NCI-H524 treated with DMSO at 0.1 percent for 48 hours (cell line): ENCODE measurements at places on chromosomes 4 and X.

GRCh38 chr4:72208421-72209075 is 176.7 kb downstream of the NPFFR2 start:
- DNase-seq: no peak

DNA sequence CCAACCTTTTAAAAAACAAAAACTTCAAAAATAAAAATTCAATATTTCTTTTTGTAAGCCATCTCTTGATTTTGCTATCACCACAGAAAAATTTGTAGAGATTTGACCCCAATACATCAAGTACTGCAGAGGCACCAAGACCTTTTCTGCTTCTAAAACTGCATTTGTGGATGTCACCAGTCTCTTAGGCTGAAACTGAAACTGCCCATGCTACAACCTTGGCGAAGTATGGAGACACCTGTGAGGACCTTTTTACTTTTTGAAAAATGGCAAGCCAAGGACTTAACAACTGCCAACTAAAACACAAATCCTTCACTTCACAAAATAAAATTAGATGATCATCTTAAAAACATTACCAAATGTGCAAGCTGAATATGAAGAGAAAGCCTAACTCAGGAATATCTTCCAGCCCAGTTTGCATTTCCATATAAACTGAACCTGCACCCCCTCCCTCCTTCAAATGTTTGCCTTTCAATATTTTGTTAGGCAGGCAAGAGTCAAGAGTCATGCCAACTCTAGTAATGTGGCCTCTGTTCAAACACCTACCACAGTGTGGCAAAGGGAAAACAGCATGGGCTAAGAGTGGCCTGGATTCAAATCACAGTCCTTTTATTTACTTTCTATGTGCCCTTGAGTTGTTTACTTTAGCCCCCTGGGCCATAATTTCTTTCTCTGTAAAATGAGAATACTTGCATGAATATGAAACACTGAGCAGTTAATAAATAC is 389.4 kb downstream of the OPHN1 start:
- no peak for DNase-seq

- no peak for DNase-seq
Measured at GRCh38 chr4:17098996-17099395, 200.6 kb upstream of the LDB2 start.

DNA sequence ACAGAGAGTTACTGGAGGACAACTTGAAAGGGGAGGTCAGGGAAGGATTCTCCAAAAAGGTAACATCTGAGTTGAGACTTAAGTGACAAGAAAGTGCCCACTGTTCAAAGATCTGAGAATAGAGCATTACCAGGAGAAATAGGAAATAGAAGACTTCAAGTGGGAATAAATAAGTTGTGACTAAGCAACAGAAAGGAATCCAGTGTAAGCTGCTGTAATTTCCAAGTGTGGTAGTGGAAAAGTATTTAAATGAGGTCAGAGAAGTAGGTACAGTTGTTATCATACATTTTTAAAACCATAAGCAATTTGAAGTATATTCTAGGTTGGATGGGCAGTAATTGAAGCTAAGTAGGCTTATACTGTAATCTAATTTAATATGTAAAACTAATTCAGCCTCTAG is 211.9 kb downstream of the FBXO8 start:
- no peak for DNase-seq

GRCh38 chr4:41865306-41865980 is 69.8 kb upstream of the TMEM33 start:
- DNase-seq: peak; percentile 63

DNA sequence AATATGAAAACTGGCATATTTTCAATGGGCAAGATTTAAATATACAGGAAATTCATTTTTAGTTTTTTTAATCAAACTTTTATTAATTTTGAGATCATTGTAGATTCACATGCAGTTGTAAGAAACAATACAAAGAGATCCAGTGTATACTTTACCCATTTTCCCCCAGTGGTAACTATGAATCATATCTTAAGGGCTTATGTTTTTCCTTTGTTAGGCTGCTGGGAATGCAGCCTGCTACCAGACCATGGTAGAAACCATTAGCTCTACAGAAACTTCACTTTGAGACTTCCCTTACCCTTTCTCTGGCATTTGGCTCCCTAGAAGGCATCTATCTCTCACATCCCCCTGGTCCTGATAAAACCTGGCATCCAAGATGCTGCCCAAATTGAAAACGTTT is 147.6 kb upstream of the EOLA2 start:
- DNase-seq: no peak

GRCh38 chrX:41558531-41558930 is 111.4 kb downstream of the NYX start:
- no peak for DNase-seq

- peak; percentile 97 for DNase-seq
Measured at GRCh38 chr4:41579043-41579442, 41.1 kb downstream of the LIMCH1 start.

GRCh38 chr4:159077702-159078495 is 25.0 kb upstream of the RAPGEF2 start:
- DNase-seq: no peak

DNA sequence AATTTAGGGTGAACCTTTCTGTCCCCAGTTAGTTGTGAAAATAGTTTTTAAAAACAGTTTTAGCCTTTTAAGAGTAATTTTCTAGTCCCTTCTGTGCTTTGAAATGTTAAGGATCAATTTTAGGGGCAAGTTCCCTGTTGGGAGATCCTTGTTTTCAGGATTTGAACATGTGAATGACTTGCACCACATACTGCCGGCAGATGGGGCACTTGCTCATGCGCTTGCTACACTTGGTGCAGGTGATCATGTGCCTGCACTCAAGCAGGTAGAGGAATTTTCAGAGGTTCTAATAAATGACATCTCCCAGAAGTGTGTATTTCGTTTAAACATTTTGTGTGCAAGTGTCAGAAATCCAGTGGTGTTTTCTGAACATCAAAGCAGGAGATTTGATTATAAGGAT is 195.9 kb downstream of the CHM start:
- DNase-seq: no peak

DNA sequence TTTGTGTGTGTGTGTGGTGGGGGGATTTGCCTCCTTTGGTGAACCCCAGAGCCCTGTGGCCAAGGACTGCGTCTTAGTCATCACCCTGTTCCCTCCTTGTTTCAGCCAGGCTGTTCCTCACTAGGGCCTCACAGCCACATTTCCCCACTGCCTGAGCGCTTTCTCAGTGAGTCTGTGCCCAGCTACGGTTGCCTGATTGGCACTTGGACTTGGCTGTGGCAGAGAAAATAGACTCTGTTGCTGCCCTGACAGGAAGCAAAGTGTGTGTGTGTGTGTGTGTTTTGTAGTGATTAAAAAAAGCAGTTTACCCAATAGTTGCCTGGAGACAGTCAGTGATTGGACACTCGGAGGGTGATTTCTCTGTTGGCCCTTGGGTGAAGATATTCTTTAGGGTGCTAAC is 113.0 kb downstream of the UCHL1 start:
- DNase-seq: no peak

GRCh38 chrX:25599061-25599460 is 539.1 kb upstream of the MAGEB18 start:
- DNase-seq: no peak

- DNase-seq: no peak
Measured at GRCh38 chr4:82128355-82128754, 245.4 kb downstream of the HNRNPD start.

DNA sequence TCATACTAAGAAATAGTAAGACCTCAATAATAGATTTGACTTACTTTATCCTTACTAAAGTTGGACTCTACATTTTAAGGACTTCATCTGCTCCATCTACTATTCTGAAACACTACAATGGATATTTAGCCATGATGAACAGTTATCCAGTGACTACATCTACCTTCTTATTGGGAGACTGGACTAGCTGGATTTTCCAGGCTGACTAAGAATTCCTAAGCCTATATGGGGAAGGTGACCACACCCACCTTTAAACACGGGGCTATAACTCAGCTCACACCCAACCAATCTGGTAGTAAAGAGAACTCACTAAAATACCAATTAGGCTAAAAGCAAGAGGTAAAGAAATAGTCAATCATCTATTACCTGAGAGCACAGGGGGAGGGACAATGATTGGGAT is 1438.4 kb downstream of the TECRL start:
- no peak for DNase-seq

DNA sequence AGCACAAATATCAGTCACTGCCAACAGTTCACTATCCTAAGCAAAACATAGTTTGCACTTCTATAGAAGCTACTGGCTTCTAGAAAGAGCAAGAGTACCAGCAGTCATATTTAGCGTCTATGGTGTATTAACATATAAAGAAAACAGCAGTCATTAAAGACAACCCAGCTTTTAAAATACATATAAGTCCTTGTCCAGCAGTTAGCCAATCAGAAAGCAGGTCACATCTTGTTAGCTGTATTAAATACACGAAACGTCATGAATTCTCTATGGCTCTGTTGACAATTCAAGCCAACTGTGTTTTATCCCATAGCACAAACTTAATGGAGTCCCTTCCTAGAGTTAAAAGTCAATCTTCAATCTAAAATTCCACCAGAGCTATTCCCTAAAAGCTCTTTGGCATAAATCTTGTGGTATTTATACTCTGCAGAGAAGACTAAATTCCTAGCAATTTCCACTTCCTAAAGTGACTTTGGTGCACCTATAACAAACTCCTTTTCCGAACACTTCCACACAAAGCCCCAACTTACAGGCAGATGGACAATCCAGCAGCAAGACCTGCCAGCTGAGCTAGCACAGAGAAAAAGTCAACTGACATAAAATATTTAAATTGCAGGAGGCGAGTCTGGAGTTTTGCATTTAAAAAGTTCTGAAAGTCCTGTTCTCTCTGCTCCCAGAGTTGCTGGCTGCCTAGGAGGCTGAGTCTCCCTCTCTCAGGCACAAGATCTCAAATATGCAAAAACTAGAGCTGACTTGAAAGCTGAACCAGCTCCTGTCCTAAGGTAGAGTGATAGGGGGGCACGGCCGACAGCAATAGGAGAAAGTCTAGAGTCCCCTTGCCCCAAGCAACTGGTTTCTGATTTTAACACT is 1.3 kb downstream of the LDB2 start:
- DNase-seq: no peak

DNA sequence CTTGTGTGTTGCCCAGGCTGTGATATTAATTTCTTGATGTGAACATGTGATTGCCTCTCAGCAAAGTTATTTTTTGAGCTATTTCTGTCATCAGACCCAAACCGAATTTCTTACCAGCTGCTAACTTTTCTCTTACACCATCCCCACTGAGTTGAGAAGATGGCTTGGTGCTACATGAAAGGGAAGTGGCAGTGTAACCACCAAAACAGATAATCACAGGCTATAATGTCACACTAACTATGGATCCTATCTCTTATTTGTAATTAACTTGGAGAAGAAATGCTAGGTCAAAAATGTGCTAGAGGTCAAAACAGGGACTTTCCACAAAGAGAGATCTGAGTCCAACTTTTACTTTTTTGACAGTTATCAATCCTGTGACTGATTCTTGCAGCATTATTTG is 43.8 kb downstream of the ELOVL6 start:
- DNase-seq: no peak

- DNase-seq: no peak
Measured at GRCh38 chr4:97370568-97370967, 772.7 kb downstream of the STPG2 start.

DNA sequence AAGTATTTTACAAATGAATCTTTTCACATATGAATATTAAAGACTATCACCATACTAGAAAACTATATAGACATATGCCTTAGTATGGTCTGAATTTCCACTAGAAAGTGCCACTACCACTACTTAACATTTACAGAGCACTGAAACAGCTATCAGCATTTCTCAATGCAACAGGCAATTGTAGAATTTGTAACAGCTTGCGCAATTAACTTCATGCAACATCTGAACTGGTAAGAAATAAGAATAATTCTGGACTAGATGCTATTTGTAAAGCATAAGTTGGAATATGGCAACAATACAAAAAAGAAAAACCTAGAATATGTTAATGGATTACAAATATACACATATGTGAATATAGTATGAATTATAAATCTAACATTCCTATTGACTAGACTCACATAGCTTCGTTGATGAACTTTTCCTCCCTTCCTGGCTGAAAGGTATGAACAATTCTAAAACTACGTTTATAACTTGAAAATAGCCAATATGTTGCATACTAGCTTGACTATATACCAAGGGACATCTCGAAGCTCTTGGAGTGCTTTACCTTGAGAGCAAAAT is 82.0 kb downstream of the ATP8A1 start:
- DNase-seq: no peak

- DNase-seq: no peak
Measured at GRCh38 chr4:138875891-138876608, 139.5 kb upstream of the NOCT start.

GRCh38 chrX:9055354-9055753 is 21.4 kb upstream of the FAM9B start:
- no peak for DNase-seq

DNA sequence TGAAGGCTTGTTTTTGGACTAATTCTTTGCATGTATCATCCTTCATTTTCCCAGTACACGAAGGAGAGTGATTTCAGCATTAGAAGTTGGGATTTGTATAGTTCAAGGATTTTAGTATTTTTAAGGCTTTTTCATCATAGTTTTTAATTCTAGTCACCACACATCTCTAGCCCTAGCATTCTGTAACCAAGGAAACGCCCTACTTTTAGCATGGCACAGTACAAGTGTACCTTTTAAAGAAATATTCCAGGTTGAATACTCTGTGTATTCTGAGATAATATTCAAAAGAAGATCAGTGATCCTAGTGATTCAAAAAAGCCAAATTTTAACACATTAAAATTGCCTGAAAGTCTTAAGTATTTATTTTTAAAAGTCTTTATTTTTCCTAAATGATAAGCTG is 150.5 kb downstream of the RAP1GDS1 start:
- DNase-seq: no peak

- DNase-seq: no peak
Measured at GRCh38 chrX:96835660-96836289, 47.9 kb upstream of the RPA4 start.

GRCh38 chr4:89000382-89000781 is 56.6 kb downstream of the FAM13A start:
- DNase-seq: no peak

DNA sequence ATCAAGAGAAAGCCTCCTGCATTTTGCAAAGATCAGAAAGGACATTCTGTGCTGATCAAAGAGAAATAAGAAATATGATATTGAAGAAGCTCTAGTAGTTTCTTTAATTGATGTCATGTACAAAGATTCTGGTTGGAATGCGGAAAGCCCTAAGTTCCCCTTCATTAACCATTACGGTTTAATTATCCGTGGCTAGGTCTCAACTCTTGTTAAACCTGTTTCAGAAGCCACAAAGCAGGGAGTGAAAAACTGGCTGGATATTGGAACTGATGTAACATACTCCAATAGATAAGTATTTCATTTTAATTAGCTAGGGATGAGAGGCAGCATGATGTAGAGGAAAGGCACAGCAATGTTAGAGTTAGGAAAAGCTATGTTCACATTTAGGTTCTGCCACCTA is 55.7 kb downstream of the SPANXN3 start:
- DNase-seq: no peak

- DNase-seq: no peak
Measured at GRCh38 chr4:42074294-42074693, 78.2 kb downstream of the BEND4 start.

DNA sequence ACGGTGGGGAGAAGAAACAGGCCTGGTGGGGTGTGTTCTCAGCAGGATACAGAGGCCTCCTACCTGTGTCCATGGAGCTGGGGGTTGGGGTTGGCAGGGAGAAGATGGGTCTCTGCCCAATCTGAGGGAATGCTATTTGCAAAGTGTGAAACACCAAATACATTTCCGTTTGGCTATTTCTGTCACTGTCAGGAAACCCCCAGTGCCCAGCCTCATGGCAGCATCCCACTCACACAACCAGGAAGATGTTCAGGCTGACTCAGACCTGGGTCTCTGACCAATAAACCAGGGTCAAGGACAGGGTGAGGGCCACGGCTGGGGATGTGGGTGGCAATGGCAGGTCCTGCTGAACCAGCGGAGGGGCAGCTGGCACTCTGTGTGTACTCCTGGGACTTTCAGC is 41.3 kb downstream of the BCOR start:
- no peak for DNase-seq

- DNase-seq: peak; percentile 53
Measured at GRCh38 chr4:76251441-76252270, at the start of gene FAM47E. Gene FAM47E (plus strand): TSS chr4:76251721. CDS start chr4:76251747, 26 bp downstream.
